ENCODE measurements at places on chromosomes 2 and 18. TPM values are rescaled to one million over a fixed set of nuclear protein-coding genes. Genes with fewer than 3 reads are reported as not detected.

DNA sequence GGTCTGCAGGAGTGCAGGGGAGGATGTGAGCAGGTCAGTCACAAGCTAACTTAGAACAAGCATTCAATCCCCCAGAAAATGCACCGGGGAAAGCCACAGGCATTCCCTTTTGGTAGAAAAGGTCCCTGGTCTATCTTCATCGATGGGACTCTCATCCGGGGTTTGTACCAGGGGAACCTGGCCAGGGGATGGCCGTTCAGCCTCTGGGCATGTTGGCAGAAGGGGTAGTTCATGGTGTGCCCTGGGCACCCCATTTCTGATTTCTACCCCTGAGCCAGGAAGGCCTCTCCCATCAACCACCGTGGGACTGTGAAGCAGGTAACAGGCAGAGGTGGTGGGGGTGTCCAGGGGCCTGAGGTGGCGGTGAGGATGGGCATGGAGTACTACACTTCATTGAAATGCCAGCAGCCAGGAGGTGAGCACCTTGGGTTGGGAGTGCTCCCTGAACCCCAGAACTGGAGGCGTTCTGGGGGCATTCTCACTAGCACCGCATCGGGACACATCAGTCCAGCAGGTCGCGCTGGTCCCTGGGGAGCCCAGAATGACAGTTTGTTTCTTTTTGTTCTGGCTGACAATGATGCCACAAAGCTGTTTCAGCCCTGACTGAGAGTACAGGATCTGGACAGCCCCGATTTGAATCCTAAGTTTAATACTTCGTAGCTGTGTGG lies 172.3 kb downstream of the SMAD7 start:
- DNase-seq: no peak

- no peak for DNase-seq
Observed at GRCh38 chr18:43161528-43161927, 46.0 kb upstream of the RIT2 start.

Gene KIF1A
- total RNA-seq: 203 TPM

Gene HOXD1
- total RNA-seq: 9.8 TPM

Gene PDCD1
- total RNA-seq: not detected

All from kidney epithelial cell (primary cell).